ENCODE measurements at places on chromosomes 16 and 17. TPM values are rescaled to one million over a fixed set of nuclear protein-coding genes. Genes with fewer than 3 reads are reported as not detected.
A peak's percentile ranks its signal among the peaks of the same experiment; 100 is the strongest.

The EVI2B gene
- total RNA-seq: 18.5 TPM

The KRT10 gene
- total RNA-seq: 13.5 TPM

The CTRL gene
- total RNA-seq: 2.5 TPM

The COPZ2 gene
- total RNA-seq: 46.8 TPM

DNA sequence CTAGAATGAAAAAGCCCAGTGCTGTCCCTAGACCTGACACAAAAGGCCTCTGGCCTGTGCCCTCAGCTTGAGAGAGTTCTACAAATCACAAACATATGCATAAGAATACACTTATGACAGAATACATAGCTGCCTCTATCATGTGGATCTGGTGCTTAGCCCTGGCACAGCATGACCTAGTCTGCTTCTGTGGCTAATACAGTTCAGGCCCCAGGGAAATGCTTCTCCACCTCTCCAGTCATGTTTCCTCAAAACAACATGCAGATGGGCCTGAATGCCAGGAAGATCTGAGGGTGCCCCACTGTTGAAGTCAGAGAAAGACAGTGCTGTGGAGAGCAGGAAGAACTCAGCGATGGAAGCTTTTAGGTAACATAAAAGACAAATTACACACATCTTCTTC is 231.9 kb upstream of the SALL1 start:
- no peaks in the 10 kb centered on the region for H3K27me3 ChIP-seq
- no peaks in the 10 kb centered on the region for H3K4me1 ChIP-seq
- H3K4me3 ChIP-seq: no peak overlapping the region
- no peak for DNase-seq
- no peak overlapping the region for H3K27ac ChIP-seq
- H3K36me3 ChIP-seq: no peaks in the 10 kb centered on the region

GRCh38 chr17:77882481-77883212 is 75.9 kb upstream of the TNRC6C start:
- DNase-seq: no peak
- H3K4me3 ChIP-seq: no peak overlapping the region
- H3K27ac ChIP-seq: no peak overlapping the region
- peaks cover 11% of the 10 kb centered on the region for H3K4me1 ChIP-seq
- no peaks in the 10 kb centered on the region for H3K27me3 ChIP-seq
- H3K36me3 ChIP-seq: no peaks in the 10 kb centered on the region

- no peaks in the 10 kb centered on the region for H3K27me3 ChIP-seq
- H3K27ac ChIP-seq: no peak overlapping the region
- H3K4me3 ChIP-seq: no peak overlapping the region
- no peak for DNase-seq
- H3K4me1 ChIP-seq: no peaks in the 10 kb centered on the region
Measured at GRCh38 chr17:72187556-72187955, 66.7 kb downstream of the SOX9 start.

DNA sequence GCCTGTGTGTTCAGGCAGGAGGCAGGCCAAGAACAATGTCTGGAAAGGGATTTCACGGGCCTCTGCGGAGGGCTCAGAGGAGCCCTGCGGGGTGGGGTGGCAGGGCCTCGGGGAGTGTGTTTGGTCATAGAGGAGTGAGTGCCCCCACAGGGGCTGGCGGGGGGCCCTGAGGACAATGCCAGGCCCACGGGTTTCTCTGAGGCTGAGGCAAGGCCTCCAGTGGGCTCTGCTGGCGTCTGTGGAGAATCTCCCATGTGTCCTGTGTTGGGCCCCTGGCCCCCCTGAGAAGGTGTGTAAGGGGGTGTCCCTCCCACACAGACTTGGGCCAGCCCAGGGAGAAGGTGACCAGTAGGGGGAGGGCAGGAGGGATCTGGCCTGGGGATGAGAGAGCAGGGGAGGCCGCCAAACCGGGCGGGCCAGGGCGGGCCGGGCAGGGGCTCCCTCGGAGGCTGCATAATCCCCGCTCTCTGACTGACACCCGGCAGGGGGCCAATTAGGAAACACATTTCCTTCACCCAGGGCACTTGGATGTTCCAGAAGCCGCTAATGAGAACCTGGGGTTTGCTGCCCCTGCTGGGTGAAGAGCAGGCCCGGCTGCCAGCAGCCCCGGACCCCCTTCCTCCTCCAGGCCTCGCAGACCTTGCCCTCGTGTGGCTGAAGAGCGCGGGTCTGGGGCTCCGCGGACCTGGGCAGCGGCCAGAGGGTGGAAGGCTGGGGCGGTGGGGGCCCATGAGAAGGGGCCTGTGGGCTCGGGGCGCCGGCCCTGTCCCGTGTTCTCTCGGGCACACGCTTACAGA is 204.2 kb downstream of the NTN1 start:
- no peak for DNase-seq
- H3K27me3 ChIP-seq: no peaks in the 10 kb centered on the region
- H3K36me3 ChIP-seq: peaks cover 11% of the 10 kb centered on the region
- H3K4me3 ChIP-seq: no peak overlapping the region

DNA sequence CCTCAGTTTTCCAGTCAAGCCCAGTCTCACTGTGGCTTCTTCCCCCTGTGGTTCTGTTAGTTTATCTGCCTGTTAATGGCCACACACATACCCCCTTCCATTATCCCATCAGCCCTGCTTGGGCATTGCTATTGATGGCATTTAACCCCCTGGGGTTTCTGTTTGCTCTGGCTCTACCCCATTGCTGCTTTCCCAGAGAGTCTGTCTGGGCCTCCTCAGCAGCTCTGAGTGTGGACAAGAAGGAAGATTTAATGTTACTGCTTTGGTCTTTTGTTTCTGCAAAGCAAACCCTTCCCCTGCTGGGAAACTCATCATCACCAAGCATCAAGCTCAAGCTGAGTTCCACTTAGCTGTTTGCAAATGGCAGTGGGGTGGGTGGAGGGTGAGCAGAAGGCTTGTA is 162.7 kb downstream of the CCT6B start:
- H3K36me3 ChIP-seq: no peaks in the 10 kb centered on the region
- H3K4me3 ChIP-seq: no peak overlapping the region
- no peak overlapping the region for H3K27ac ChIP-seq
- no peak for DNase-seq
- no peaks in the 10 kb centered on the region for H3K27me3 ChIP-seq
- H3K4me1 ChIP-seq: no peaks in the 10 kb centered on the region

DNA sequence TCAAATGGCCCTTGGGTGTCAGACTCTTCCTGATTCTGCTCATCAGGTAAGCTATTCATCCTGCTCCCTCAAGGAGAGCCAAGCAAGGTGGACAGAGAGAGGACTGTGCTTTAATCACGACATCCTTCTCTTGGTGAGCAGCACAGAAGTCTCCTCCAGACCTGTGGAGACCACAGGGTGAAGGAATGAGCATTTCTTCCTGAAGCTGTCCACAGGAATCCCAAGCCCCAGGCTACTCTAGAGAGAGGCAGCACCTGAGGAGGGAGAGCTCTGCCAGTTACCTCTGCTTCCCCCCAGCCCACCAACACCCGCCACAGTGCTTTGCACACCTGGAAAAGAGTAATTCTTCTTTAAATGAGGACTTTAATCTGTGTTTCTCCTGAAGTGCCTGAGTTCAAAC is 100.0 kb downstream of the PARN start:
- no peak overlapping the region for H3K27ac ChIP-seq
- DNase-seq: no peak
- no peaks in the 10 kb centered on the region for H3K36me3 ChIP-seq
- H3K27me3 ChIP-seq: no peaks in the 10 kb centered on the region

DNA sequence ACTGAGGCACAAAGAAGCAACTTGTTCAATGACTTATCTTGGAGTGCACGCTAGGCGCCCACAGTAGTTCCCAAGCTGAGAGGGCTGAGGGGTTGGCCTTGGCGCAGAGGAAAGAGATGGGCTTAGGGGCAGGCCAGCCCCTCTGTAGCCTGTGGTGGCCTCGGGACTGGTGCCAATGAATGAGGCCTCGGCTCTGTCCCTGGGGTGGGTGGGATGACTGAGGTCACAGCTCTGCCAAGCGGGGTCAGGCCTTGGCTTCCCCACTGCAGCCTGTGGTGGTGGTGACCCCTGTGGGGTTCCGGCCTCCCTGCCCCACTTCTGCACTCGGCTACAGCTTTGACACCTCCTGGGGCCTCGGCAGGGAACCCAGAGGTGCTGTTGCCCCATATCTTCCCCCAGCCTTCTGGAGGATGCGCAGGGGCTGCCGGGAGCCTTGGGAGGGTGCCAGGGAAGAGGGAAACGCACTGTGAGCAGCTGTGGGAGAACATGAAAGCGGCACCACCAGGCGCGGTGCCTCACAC is 46.0 kb downstream of the BEAN1 start:
- no peaks in the 10 kb centered on the region for H3K4me1 ChIP-seq
- no peak for DNase-seq
- H3K36me3 ChIP-seq: no peaks in the 10 kb centered on the region

GRCh38 chr17:14058051-14058450 is 11.3 kb upstream of the COX10 start:
- DNase-seq: no peak
- peaks cover 10% of the 10 kb centered on the region for H3K4me1 ChIP-seq
- H3K36me3 ChIP-seq: no peaks in the 10 kb centered on the region

GRCh38 chr17:40486522-40487370 is 14.7 kb downstream of the TNS4 start:
- no peaks in the 10 kb centered on the region for H3K27me3 ChIP-seq
- no peak for DNase-seq
- H3K27ac ChIP-seq: no peak overlapping the region
- H3K4me1 ChIP-seq: peaks cover 6% of the 10 kb centered on the region
- no peak overlapping the region for H3K4me3 ChIP-seq

DNA sequence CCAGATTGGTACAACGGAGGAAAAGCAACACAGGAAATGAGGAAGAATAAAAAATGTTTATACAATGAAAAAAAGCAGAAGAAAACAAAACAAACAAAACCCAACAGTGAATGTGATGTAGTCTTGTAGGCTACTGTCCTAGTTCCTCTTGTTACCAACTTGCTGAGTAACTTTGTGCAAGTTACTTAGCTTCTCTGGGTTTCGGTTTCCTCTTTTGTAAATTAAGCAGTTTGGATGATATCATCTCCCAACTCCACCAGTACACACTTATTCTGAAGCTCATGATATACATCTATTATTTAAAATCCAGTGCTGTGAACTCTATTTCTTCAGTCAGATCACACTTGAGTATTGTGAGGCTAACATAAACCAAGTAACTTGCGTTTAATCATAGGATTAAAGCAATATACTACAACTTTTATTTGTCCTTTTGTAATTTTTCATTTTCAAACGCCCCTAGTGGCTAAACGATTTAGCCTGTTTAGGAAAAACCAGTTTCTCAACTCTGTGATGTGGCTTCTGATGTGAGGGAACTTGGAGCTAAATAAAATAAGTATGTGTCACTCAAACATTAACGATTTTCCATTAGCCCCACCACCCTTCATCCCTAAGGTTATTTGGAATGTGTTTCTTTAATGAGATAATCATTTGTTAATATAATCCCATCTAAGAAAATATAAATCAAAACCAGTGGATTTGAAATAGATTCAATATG is 1.4 kb upstream of the UNK start:
- peaks cover 50% of the 10 kb centered on the region for H3K4me1 ChIP-seq
- H3K27ac ChIP-seq: peak overlapping the region; percentile 94
- peaks cover 7% of the 10 kb centered on the region for H3K36me3 ChIP-seq

GRCh38 chr16:84643674-84644073 is 4.6 kb upstream of the KLHL36 start:
- peaks cover 11% of the 10 kb centered on the region for H3K4me1 ChIP-seq
- no peaks in the 10 kb centered on the region for H3K36me3 ChIP-seq
- peak overlapping the region; percentile 30 for H3K4me3 ChIP-seq
- H3K27ac ChIP-seq: peak overlapping the region; percentile 58
- H3K27me3 ChIP-seq: no peaks in the 10 kb centered on the region

GRCh38 chr16:19114359-19115147 is 789 bp downstream of the ITPRIPL2 start:
- no peaks in the 10 kb centered on the region for H3K27me3 ChIP-seq
- DNase-seq: no peak
- peaks cover 30% of the 10 kb centered on the region for H3K4me1 ChIP-seq
- H3K27ac ChIP-seq: peak overlapping the region; percentile 87
- peaks cover 8% of the 10 kb centered on the region for H3K36me3 ChIP-seq

DNA sequence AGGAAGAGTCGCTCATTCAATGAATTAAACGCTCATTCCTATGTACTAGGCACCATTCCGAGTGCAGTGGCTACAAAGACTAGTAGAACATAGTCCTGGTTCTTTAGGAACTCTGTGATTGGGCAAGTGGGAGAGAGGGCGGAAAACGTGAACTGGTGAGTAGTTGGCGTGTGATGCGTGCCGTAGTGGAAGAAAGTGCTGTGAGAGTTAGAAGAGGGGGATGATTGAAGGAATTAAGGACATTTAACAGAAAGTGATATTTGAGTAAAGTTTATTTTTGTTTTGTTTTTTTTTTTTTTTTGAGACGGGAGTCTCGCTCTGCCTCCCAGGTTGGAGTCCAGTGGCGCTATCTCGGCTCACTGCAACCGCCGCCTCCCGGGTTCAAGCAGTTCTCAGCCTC is 7.9 kb upstream of the SLFN14 start:
- DNase-seq: no peak
- peak overlapping the region; percentile 96 for H3K4me3 ChIP-seq
- no peaks in the 10 kb centered on the region for H3K36me3 ChIP-seq
- H3K4me1 ChIP-seq: peaks cover 16% of the 10 kb centered on the region
- peak overlapping the region; percentile 83 for H3K27ac ChIP-seq

DNA sequence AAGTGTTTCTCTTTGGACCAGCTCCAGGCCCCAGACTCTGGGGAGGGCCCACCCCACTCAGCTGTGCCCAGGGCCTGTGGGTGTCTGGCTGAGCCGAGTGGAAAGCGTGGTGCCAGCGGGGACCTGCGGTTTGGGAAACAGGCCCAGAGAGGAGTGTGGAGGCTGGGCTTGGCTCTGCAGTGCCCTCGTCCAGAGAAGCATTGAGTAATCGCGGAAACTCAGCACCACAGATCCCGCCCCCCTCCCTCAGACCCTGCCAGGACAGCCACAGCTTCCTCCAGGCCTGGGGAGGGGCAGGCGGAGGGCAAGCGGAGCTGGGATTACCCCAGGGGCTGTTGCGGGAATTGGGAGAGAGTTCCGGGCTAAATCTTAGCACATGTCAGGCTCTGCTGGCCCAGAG is 14.6 kb upstream of the PITPNA start:
- peaks cover 35% of the 10 kb centered on the region for H3K4me1 ChIP-seq
- H3K27ac ChIP-seq: peak overlapping the region; percentile 95
- no peaks in the 10 kb centered on the region for H3K27me3 ChIP-seq
- DNase-seq: peak; percentile 85

- peak overlapping the region; percentile 3 for H3K4me3 ChIP-seq
- no peak overlapping the region for H3K27ac ChIP-seq
- no peaks in the 10 kb centered on the region for H3K36me3 ChIP-seq
Measured at GRCh38 chr16:84633622-84634021, 14.7 kb upstream of the KLHL36 start.
